ENCODE measurements at places on chromosomes 2 and 18. TPM values are rescaled to one million over a fixed set of nuclear protein-coding genes. Genes with fewer than 3 reads are reported as not detected.

Gene ACVR2A
- total RNA-seq, result 22.7 TPM

Gene NRBP1
- 151 TPM for total RNA-seq

Gene SLC25A52
- total RNA-seq, result not detected

GRCh38 chr18:76487782-76488181 is 7.3 kb downstream of the ZNF516 start:
- DNase-seq, result peak; percentile 61

DNA sequence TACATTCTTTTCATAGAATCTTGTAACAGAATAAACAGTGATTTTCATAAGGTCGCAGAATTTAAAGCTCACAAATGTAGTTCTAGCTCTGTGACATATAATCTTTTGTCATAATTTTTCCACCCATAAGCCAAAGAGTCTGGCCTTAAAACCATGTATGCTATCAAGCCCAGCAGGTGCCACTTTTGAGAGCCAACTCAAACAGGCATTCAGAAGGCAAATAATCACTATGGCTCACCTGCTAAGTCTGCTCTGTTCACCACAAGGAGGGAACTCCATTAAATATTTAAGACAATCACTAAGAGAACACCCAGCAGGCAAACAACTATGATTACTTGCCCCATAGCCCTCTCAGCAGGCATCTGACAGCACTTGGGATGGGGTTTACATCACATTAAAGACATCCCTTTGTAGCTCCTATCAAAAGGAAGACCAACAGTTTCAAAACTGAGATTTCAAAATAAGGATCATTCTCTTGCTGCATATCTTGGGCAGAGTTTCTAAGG is 241.6 kb downstream of the PDE11A start:
- no peak for DNase-seq

DNA sequence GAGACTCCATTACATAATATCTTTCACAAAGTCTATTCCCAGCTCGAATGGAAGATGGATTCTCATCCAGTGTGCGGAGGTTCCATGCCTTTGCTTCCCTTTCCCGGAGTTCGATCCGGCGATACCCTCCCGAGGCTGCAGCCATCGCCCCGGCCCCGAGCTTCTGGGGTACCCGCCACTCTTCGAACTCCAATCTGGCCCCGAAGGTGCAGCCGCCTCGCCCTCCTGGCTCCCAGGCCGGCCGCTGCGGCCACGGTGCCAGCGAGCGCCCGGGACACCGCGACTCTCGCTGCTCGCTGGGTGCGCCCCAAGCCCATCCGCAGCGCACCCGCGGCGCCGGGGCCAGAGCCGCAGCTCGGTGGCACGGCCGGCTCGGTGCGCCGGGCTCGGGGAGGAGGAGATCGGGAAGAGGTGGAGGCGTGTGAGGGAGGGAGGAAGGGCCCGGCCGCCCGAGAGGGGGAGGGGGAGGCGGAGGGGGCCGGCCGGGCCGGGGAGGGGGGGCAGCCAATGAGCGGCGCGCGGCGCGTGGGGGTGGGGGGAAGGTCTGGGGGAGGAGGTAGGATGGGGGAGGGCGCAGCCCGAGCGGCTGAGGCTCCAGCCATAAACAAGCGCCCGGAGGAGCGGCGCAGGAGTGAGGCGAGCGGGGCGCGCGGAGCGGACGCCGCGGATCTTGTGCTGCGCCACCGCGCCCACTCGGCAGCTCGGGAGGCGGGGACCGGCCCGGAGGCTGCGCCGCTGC is at the start of gene CRIM1:
CRIM1 (plus strand) TSS at position 628 of the 739 bp plus-strand sequence. CDS start 515 bp downstream, outside the sequence.
- DNase-seq, result peak; percentile 95

GRCh38 chr2:9686061-9686460 is 55.3 kb upstream of the YWHAQ start:
- no peak for DNase-seq
